ENCODE measurements at places on chromosomes 2 and 18.
A peak's percentile ranks its signal among the peaks of the same experiment; 100 is the strongest.

DNA sequence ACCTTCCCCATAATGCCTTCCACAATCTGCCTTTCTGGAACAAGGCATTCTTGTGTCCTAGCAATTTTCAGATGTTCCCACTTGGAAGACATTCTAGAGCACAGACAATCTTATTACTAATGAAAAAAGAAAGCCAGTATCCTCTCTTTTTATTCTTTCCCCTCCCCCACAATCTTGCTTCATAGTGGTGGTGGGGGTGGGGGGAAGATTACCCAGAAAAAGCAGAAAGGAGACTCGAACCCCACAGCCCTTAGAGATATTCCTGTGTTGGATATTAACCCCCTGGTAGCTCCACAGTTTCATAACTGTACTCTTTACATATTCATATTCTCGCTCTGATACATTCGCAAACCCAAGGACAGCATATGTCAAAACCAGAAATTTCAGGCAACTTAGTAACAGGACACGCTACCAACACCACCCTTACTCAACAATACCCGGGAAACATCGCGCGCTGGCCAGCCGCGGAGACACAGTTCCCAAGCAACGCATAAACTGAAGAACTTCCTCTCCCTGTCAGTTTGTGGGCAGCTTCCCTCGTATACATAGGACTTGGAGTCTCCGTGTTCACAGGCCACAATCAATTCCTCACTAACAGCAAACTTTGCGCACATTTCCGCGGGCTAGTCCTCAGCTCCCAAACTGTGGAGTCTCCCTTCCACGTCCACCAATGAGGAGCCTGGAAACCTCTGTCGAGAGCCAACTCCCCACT, 793 bp downstream of the NR4A2 start:
- no peak for DNase-seq

- no peak for DNase-seq
Observed at GRCh38 chr2:135755573-135755972, 13.9 kb downstream of the UBXN4 start.

DNA sequence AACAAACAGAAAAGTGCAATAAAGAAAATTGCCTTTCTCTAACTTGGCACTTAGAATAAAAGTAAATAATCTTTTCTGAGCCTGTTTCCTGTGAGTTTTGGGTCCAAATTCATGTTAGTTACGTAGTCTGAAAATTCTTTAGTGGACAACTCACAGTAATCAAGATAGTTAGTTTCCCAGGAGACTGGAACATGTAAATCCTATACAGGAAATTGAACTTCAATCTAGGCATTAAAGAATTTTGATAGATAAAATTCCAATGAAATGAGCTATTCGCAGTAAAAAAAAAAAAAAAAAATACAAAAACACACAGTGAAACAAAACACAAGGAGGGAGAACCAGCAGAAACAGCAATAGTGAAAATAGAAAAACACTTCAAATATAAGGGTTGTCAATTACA, 83.8 kb upstream of the REG3G start:
- no peak for DNase-seq

- no peak for DNase-seq
Observed at GRCh38 chr18:39549144-39549543, 1983.5 kb upstream of the CELF4 start.

DNA sequence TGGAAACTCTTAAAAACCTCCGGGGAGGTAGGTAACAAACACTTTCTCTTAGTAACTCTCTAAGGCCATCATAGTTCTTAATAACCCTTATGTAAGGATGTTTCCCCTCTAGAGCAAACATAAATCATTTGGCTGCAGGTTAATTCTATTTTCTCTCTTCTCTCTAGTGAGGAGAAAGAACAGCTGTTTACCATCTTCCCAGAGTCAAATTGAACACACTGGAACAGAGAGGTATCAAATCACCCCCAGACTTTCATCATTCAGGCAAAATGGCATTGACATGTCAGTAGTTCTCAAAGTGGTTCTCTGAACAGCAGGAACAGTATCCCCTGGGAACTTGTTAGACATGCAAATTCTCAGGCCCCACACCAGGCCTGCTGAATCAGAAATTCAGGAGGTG, 240.7 kb downstream of the MEIS1 start:
- DNase-seq: peak; percentile 72

DNA sequence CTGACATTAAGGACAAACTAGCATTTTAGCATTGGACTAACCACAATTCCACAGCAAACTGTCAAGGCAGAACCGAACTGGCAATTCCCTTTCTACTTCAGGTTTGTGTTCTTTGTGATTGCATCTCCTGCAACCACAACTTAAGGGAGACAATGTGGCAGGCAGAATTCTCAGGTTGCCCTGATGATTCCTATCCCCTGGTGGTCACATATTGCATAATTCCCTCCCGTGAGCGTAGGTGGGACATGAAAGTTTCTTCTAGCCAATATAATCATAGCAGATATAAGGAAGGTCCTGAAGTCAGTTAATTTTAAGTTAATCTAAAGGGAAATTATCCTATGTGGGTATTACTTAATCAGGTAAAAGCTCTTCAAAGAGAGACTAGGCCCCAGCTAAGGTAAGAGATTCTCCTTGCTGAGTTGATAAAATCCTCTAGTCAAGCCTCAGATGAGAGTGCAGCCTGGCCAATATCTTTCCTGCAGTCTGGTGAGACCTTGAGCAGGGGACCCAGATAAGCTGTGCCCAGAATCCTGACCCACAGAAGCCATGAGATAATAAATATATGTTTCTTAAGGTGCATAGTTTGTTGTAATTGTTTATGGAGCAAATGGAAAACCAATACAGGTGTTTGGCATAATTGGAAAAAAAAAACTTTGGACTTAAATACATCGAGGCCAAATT, 45.9 kb upstream of the TNP1 start:
- DNase-seq: no peak

GRCh38 chr2:227095346-227095745, 68.7 kb downstream of the COL4A4 start:
- DNase-seq: no peak

DNA sequence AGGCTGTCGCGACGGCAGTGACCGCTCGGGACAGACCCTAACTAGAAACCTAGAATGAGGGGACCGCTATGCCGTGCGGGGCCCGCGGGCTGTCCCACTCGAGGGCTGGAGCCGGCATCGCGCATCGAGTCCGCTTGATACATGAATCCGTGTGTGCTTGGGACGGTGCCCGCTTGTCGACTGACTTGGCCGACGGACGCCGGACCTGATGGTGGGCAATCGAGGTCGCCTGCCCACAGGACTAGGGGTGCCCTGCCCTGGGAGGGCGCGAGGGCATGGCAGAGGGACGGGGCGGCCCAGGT, 749 bp upstream of the PTMA start:
- DNase-seq: no peak

GRCh38 chr18:72848503-72849237, 19.1 kb downstream of the NETO1 start:
- no peak for DNase-seq

DNA sequence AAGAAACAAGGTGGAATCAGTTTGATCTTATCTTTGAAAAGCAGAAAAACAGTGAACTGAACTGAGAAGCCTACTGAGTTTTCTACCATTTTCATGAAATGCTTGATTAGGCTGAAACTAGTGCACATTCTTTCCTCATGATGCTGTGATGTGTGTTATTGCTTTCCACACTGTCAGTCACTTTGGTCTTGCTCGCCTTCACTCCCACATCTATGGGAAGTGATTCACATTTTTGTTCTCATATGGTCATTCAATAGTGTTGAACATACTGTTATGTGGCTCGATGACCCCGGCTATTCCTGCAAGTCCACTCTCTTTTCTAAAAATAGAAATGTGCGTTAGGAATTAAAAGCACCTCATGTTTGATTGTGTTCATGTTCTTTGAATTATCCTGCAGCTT, 129.7 kb downstream of the TGIF1 start:
- no peak for DNase-seq

GRCh38 chr18:48565105-48565504, 26.3 kb downstream of the CTIF start:
- DNase-seq: no peak

DNA sequence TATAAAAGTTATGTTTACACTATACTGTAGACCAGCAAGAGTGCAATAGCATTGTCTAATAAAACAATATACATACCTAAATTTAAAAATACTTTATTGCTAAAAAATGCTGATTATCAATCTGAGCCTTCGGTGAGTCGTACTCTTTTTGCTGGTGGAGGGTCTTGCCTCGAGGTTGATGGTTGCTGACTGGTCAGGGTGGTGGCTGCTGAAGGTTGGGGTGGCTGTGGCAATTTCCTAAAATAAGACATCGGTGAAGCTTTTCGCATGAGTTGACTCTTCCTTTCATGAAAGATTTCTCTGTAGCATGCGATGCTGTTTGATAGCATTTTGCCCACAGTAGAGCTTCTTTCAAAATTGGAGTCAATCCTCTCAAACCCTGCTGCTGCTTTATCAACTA, 2.4 kb downstream of the TIGD1 start:
- DNase-seq: no peak

GRCh38 chr2:20191714-20192569, 33.0 kb downstream of the SDC1 start:
- DNase-seq: no peak

DNA sequence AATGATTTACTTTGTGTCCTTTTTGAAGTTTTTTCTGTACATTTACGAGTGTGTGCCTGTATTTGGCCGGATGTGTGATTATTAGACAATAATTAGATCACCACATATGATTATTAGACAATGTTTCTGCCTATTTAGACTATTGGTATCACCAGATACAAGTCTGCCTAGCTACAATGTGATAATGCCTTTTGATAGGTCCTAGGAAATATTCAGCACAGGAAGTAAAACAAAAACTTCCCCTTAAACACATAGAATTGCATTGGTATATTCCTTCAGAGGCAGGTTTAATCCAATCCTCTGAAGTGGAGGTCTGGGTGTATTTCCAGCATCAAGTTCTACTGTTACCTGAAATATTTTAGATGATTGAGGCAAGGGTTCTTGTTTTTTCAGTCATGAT, 275.1 kb downstream of the TGIF1 start:
- DNase-seq: no peak

GRCh38 chr18:60096428-60096827, 196.6 kb downstream of the PMAIP1 start:
- no peak for DNase-seq

DNA sequence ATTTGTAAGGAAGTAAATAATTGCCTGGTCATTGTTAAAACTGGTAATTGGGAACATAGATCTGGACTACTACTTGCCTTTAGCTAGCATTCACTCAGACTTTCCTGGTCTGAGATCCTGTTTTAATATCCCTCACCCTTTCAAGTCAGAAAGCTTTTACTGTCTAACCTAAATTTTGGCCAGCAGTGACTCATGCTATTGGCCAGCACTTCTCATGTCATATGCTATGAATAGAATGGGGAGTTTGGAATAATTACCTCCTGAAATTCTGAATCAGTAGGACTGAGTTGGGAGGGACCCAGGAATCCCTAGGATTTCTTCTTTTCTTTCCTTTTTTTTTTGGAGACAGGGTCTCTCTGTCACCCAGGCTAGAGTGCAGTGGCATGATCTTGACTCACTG, 19.3 kb downstream of the STK36 start:
- no peak for DNase-seq

GRCh38 chr2:1705557-1706076, 38.7 kb downstream of the PXDN start:
- DNase-seq: no peak

- DNase-seq: no peak
Observed at GRCh38 chr18:7918701-7919100, 351.6 kb downstream of the PTPRM start.

- no peak for DNase-seq
Observed at GRCh38 chr2:147076634-147077033, 768.2 kb upstream of the ACVR2A start.

GRCh38 chr2:201084863-201085262, 13.1 kb downstream of the NDUFB3 start:
- no peak for DNase-seq

GRCh38 chr2:9484533-9484932, 10.2 kb downstream of the IAH1 start:
- DNase-seq: no peak

DNA sequence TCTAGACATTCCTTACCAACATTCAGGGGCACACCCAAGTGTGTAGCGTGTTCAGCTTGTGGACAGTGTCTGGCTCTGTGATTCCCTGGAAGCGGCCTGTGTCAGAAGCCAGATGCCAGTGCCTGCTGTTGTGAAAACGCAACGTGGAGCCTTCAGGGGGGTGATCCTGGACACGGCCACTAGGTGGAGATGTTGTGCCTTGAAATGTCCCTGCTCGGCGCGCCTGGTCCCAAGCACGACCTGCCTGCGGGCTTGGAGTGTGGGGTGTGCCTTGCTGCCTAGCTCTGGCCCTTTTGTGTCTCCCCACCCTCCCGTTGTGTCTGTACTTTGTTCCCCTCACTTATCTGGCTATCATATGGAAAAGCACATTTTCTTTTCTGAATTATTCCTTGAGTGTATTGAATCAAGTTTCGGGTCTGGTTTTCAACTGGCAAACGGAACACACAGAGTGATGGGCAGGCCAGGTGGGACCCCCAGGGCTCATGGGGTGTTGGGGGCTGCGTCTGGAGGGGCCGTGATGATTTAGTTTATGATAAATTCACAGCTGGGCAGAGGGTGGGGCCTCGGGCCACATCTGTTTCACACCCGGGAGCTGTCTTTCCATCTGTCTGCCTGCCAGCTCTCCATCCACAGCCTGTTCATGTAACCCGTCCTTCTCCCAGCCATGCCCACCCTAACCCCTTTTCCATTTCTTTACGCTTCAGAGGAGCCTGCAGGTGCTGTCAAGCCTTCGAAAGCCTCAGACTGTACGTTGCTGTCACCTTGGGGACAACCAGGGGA, 95.5 kb downstream of the DYSF start:
- DNase-seq: peak; percentile 35

Measured in SK-N-DZ (cell line).